HT1080 (cell line): ENCODE measurements at places on chromosomes 7 and 10. TPM values are rescaled to one million over a fixed set of nuclear protein-coding genes. Genes with fewer than 3 reads are reported as not detected.

ZNF365 gene
- total RNA-seq = 8.2 and 8.8 TPM in 2 replicates

GRCh38 chr10:71816936-71817618 lies 34.0 kb downstream of the PSAP start:
- DNase-seq = no peak

GRCh38 chr10:17004801-17005380 lies 124.7 kb downstream of the CUBN start:
- DNase-seq = peak; percentile 66

DNA sequence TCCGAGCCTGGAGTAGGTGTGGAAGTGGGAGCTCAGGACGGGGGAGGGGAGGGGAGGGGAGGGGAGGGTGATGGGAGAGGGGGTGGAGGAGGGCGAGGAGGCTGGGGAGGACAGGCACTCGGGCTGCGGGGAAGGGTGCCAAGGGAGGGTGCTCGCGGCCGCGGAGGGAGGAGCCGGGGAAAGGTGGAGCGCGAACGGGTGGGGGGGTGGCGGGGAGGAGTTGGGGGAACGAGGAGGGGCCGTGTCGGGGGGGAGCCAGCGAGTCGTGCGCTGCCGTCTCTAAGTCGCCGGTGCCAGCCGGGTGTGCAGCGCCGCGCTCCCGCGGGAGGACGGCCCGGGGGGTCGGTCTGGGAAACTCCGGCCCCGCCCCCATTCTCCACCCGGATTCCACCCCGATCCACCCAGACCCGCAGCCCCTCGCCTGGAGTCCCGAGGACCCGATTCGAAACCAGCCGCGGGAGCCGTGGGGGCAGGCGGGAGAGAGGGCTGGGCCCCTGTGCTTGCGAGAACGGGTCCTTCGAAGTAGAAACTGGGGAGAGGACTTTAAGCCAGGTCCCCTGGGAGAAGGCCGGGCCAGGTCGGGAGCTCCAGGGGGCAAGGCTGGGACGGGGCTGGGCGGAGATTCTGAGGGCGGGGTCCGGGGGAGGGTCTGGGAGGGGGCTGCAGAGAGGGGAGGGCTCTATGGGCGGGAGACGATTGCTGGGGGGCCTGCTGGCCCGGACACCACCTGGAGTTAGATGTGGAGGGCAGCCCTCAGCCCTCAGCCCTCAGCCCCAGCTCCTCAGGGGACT lies at the start of gene ZNF467:
ZNF467 (minus strand) TSS at position 143 of the 791 bp plus-strand sequence. CDS start 2,556 bp downstream, outside the sequence.
- DNase-seq = no peak

- DNase-seq = no peak
These were observed 17.8 kb upstream of the SLC18A2 start for GRCh38 chr10:117222976-117223692.

DNA sequence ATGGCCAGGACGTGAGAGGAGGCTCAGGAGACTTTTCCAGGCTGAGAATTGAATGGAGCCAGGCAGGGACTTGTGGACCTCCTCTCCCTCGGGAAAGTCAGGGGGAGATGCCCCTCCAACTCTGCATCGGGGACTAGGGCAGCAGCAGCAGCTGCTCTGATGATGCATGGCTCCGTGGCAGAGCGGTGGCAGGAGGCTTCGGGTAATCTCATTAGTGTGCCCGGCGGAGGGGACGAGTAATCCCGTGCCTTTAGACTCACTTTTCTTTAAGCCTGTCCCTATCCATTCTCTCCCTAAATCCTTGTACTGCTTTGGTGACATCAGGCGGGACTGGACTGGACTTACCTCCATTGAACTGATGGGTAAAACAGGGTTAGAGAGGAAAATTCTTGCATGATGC lies 75.1 kb downstream of the ZMIZ1 start:
- no peak for DNase-seq

SFTPA1 gene
- not detected in 2 replicates for total RNA-seq

DNA sequence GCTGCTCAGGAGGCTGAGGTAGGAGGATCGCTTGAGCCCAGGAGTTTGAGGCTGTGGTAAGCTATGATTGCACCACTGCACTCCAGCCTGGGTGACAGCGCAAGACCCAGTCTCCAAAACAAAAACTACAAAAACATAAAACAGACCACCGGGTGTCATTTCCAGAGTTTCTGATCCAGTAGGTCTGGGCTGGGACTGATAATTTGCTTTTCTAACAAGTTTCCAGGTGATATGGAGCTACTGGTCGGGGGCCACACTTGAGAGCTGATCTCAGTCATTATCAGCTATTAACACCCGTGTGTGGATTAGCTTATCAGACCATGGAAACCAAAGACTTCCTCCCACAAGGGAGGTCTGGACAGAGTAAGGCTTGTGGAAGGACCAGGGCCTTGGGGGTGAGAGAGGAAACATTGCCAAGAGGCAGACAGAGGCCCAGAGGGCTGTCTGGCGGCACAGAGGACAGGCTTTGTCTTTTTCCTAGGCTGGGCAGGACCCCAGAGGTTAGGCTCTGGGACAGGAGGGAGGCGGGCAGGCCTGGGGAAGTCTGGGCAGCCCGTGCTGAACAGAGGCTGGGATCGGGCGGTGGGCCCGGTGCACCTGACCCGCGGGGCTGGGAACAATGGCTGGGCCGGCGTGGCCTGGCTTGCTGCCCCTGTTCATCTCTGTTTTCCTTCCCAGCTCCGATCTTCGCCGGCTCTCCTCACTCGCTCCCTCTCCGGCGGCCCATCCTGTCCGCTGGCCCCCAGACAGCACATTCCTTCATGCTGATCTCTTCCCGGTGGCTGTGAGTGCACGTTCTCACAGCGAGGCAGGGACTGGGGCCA lies 25.2 kb downstream of the TMEM270 start:
- DNase-seq = no peak

- DNase-seq = no peak
These were observed 469.9 kb downstream of the CCSER2 start for GRCh38 chr10:84798312-84798711.

- DNase-seq = no peak
These were observed 255.5 kb upstream of the YAE1 start for GRCh38 chr7:39310699-39311098.

- DNase-seq = no peak
These were observed 50.1 kb downstream of the SEMA3A start for GRCh38 chr7:84144480-84144879.

GRCh38 chr10:103067956-103068355 lies 125.1 kb downstream of the NT5C2 start:
- no peak for DNase-seq

GRCh38 chr10:48656241-48656913 lies 28.3 kb upstream of the WDFY4 start:
- DNase-seq = peak; percentile 93

DNA sequence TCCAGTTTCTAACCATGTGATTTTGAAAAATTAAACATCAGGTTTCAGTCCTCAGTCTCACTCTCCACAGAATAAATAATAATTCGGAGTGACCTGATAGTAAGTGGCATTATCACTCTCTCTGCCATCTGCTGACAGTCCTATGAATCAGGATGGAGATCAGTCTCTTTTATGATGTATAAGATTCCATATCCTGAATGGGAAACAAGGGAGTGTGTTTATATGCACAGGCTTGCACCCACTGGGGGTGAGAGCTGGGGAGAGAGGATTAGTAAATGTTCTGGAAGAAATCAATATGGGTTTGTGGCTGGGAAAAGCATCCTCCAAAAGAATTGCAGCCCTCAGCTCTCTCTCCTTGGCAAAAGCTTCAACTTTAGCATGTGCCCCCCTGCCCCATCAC lies 45.3 kb downstream of the DGKI start:
- DNase-seq = no peak
